Iris pigment epithelial cell (primary cell): ENCODE measurements at places on chromosomes 4 and X.

- peak; percentile 1 for DNase-seq
These were observed 36.9 kb downstream of the PARM1 start for GRCh38 chr4:74969507-74970474.

DNA sequence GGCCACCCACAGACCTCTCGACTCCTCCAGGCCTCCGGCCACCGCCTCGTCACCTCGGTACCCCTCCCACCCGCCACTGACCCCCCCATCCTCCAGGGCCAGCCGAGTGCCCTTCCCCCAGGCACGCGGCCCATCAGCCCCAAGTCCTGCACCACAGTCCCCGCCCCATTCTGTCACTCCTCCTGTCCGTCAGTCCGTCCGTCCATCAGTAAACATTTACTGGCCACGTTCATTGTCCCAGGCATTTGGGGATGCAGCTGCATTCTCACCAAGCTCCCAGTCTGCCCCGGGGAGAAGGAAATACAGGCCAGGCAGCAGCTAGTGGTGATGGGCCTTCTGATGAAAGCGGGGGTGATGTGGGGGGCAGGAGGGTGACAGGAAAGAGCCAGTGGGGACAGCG, 35.3 kb upstream of the FGFR3 start:
- DNase-seq = no peak

DNA sequence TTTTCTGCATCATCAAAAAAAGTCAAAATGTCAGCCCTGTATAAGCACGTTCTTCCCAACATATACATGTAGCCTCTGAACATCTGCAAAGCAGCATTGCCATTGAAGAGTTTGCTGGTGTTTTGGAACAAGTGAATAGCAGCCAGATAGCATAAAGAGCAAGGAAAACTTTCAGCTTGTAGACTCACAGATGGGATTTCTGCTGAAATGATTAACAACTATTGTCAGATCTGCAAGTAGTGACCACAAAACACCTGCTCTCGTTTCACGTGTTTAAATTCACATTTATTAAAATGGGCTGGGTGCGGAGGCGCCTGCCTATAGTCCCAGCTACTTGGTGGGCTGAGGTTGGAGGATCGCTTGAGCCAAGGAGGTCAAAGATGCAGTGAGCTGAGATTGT, 123.7 kb downstream of the SPRY1 start:
- DNase-seq = no peak

GRCh38 chr4:123052007-123052406, 129.6 kb upstream of the NUDT6 start:
- DNase-seq = no peak

- peak; percentile 8 for DNase-seq
These were observed 41.9 kb downstream of the PCDH19 start for GRCh38 chrX:100368167-100368566.

GRCh38 chr4:128353791-128354190, 66.2 kb upstream of the PGRMC2 start:
- peak; percentile 50 for DNase-seq

GRCh38 chr4:81351654-81352445, 119.9 kb downstream of the RASGEF1B start:
- peak; percentile 81 for DNase-seq

GRCh38 chr4:3466691-3467600, 3.8 kb downstream of the DOK7 start:
- DNase-seq = no peak

DNA sequence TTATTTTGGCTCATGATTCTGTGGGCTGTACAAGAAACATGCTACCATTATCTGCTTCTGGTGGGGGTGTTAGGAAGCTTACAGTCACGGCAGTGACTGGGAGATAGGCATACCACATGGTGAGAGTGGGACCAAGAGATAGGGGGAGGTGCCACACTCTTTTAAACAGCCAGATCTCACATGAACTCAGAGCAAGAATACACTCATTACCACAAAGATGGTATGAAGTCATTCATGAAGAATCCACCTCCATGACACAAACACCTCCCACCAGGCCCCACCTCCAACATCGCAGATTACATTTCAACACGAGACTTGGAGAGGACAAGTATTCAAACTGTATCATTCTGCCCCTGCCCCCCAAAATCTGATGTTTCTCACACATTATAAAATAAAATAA, 2396.7 kb downstream of the PCDH7 start:
- DNase-seq = no peak

DNA sequence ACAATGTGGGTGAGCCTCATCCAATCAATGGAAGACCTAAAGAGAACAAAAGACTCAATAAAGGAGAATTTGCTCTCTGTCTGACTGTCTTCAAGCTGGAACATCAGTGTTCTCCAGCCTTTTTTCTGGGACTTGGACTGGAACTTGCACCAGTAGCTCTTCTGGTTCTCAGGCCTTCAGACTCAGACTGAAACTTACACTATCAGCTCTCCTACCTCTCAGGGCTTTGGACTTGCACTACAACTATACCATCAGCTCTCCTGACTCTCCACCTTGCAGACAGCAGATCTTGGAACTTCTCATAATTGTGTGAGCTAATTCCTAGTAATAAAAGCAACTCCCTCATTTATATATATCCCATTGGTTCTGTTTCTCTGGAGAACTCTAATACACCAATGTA, 185.9 kb downstream of the SMIM20 start:
- no peak for DNase-seq

GRCh38 chr4:33357121-33357520, 2637.0 kb downstream of the PCDH7 start:
- DNase-seq = no peak

- DNase-seq = no peak
These were observed 20.0 kb upstream of the S100G start for GRCh38 chrX:16629909-16630308.

GRCh38 chr4:113741956-113742355, 19.6 kb downstream of the CAMK2D start:
- no peak for DNase-seq

DNA sequence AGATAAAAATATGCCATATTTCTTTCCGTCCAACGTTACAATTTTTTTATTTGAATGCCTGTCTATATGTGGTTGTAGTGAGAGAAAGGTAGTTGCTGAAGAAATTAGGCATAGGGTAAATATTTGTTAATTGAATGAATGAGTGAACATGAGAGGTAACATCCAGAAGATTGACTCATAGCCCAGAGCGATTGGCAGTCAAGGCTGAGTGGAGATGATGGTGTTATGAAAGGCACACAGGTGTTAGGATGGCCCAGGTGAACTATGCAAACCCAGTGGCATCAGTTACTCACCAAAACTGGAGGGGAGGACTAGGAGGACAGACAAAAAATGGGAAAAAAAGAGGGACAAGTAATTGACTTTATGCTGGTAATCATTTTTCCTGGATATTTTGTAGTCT, 31.7 kb upstream of the SPRY1 start:
- DNase-seq = no peak

- peak; percentile 50 for DNase-seq
These were observed 10.8 kb upstream of the ADH1A start for GRCh38 chr4:99301376-99302164.

- peak; percentile 28 for DNase-seq
These were observed 7.0 kb upstream of the ATP6AP2 start for GRCh38 chrX:40573763-40574162.

GRCh38 chrX:40446921-40447320, 133.8 kb upstream of the ATP6AP2 start:
- no peak for DNase-seq

- no peak for DNase-seq
These were observed 3.2 kb upstream of the GRSF1 start for GRCh38 chr4:70842761-70843435.

DNA sequence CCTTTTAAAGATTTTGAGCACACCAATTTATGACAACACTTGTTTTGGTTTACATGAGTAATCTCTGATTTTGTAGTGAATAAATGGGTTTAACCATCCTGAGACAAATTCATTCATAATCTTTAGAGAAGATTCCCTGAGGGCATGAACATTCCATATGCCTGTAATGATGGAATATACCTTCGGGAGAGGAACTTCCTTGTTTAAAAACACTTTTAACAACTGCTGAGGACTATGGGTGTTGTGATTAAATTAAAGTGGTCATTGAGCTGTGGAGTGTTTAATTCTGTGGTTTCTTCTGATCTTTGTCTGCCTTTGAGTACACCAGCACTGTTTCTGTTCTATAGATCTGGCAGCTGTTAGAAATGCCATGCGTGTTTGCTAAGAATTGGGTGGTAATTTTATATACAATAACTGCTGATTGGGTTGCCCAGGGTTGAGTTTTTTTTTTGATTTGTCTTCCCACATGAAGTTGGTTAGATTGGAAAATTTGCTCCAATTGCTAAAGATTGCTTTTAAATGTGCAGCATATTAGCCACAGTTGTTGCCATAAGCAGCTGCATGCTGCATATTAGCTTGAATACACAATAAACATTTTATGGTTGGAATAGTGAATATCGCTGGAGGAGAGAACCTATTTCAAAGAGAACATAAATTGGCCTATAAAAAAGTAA, 86.8 kb downstream of the DCLK2 start:
- no peak for DNase-seq

DNA sequence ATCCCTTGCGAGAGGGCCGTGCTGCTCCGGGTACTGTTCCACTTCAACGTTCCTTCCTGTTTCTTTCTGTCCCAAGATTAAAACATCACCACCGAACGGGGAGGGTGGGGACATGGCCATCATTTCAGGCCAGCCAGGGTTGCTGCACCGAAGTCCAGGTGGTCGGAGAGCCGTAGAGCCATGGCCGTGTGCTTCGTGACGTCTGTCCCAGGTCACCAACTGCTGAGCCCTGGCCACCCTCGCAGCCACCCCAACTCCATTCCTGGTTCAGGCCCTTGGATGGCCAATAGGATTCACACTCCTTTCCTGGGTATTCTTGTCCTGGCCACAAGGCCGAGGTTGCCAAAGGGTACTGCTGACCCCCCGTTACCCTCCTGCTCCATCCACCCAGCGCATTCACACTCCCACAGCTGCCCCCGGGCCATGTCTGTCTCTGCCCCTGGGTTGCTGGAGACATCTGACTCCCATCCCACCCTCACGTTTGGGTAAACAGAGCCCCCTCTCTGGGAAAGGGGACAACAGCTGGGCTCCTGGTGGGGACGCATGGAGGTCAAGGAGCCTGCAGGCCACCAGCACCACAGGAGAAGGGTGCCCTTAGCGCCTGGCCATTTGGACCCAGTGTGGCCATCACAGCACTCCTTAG, 103.2 kb downstream of the HMX1 start:
- no peak for DNase-seq

GRCh38 chrX:145687146-145687545, 130.5 kb upstream of the SLITRK2 start:
- no peak for DNase-seq

DNA sequence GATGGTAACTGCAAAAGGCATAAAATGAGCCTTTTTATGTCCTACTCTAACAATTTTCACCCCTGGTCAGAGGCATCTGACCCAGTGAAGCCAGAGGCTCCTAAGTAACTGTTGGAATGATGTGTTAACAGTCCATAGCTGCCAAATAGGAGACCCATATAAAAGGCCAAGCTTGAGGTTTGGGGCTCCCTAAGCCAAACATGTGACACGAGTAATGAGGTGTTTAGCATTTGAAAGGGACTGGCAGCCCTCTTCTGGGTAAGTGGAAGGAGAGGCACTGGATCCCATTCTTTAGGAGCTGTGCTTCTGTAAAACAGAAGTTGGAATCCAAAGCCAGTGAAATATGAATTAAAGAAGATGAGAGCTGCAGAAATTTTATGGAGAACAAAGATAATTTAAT, 100.6 kb upstream of the PNPLA4 start:
- DNase-seq = no peak

- no peak for DNase-seq
These were observed 373.6 kb downstream of the MID1IP1 start for GRCh38 chrX:39174772-39175417.

DNA sequence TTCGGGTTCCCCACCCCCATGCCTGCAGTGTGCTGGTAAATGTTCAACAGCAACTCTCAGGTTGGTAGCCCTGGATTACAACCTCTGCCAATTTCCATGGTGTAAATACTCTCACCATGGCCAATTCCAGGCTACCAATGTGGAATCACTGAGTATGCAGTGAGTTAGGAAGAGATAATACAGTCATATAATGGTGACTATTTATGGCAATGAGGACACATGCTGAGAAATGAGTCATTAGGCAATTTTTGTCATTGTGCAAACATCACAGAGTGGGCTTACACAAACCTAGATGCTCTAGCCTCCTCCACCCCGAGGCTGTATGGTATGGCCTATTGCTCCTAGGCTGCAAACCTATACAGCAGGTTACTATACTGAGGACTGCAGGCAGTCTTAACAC, 4.6 kb upstream of the CLDN24 start:
- DNase-seq = no peak

DNA sequence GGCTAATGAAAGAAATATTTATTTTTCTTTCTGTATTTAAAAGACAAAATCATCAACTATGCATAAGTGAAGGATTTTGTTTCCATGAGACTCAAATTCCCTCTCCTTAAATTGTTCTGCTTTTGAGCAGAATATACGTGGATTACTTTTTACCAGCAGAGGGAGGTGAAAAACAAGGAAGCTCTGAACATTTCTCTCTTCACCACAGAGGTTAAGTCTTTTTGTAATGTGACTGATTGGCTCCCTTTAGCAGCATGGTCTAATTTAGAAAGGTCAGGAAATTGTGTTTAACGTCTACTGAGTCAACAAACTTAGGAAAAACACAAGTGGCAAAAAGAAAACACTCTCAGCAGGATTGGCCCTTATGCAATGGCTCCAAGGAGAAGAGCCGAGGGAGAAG, 55.1 kb upstream of the F9 start:
- no peak for DNase-seq

DNA sequence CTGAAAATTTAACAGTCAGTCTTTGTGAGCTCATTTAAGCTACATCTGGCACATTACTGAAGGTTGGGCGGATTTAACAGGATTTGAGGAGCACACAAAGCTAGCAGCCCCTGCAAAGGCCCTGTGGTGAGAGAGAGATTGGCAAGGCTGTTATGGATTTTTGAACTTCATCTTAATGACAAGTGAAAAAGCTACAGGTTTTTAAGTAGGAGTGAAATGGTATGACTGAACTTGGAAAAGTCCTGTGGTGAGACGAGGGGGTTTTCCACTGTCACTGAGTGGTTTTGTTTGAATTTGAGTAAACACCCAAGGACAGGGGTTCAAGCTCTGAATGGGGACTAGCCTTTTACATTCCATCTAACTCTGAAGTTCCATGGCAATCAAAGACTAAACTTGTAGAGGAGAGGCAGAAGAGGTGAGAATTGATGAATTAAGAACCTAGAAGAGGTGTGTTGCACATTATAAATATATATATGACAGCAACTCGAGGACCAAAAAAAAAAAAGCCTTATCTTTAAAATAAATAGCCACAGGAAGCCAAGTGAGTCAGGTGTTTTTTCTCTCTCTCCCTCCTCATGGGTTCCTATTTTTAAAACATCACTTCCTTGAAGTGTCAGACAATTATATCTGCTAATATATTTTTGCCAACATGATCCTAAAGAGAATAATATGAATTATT, 47.8 kb upstream of the CLNK start:
- DNase-seq = no peak
